PC-9 (cell line): ENCODE measurements at places on chromosomes 1 and 21. TPM values are rescaled to one million over a fixed set of nuclear protein-coding genes. Genes with fewer than 3 reads are reported as not detected.

DNA sequence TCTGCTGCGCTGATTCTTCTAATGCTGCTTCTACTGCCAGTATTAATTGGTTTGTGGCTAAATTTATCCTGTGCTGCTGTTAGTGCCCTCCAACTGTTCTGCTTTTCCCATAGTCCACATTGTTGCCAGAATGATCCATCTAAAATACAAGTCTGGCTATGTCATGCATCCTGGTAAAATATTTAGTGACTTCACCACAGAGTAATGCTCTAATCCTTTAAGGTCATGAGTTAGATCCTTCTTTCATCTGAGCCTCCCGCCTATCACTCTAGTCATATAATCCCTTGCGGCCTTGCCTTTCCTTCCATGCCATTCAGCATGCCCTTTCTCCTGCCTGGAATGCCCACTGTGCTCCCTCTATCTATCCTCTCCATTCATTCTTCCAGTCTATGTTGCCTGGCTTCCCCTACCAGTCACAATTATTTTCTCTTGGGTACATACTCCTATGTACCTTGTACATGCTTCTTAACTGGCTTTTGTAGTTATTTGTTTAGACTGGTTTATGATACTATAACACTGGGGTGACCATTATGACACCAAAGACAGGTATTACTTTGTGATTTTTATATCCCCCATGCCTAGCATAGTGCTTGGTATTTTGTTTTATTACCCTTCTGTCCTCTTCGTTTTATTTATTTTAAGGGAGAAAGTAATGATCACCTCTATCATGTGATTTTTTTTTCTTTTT lies 144.0 kb downstream of the MAGI3 start:
- DNase-seq: no peak

- DNase-seq: peak; percentile 38
Observed at GRCh38 chr1:87329051-87329525, 408 bp downstream of the LMO4 start.

DNA sequence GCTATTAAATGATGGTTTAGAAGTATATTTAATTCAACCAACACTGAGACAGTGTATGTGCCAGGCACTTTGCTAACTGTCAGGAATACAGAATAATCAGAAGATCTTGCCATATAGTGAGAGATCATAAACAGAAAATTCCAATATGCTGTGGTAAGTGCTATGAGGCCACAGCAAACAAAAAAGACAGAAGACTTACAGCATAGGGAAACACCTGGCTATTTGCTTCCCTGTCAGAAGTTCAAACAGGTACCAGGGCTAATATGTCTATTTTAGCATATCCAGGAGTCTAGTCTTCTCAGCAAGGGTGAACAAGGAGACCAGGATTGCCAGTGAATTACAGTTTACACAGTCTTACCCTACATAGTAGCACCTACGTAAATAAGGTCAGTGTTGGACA lies 30.4 kb downstream of the TRIT1 start:
- no peak for DNase-seq

GRCh38 chr1:180278596-180279395 lies 48.7 kb downstream of the LHX4 start:
- no peak for DNase-seq

- DNase-seq: no peak
Observed at GRCh38 chr1:56070601-56071000, 508.8 kb downstream of the PLPP3 start.

SRSF10 gene
- total RNA-seq: 77.3 and 96.2 TPM in 2 replicates

DNA sequence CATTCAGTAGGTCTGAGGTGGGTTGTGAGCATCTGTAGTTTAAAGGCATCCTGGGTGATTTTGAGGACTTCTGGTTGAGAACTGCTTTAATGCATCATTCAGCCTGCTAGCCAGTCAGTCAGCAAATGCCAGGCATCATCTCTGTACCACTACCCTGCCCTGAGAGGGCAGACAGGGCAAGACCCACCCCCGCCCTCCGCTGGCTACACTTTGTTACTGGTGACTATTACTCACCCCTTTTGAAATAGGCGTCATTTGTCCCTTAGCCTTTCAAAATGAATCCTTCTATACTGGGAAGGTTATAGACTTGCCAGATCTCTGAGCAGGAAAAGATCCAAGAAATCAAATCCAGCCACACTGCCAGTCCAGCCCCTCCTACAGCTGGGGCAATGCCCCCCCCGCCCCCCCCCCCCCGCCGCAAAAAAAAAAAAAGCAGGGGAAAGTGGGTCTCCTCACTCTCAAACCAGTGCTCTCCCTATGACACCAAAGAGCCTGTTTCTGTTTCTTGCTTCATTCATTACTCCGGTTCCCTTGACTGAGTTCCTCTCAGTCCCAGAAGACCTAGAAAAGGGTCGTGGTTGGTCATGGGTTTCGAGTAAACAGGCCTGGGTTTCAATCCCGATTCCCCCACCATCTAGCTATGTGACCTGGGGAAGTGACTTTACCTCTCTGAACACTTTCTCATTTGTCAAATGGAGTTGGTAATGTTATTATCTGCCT lies 4.4 kb downstream of the SELENON start:
- DNase-seq: no peak

GIPC2 gene
- 0.20 and 0.30 TPM in 2 replicates for total RNA-seq

FAM163A gene
- total RNA-seq: not detected in 2 replicates

LMX1A gene
- not detected in 2 replicates for total RNA-seq

GPR25 gene
- not detected in 2 replicates for total RNA-seq

DNA sequence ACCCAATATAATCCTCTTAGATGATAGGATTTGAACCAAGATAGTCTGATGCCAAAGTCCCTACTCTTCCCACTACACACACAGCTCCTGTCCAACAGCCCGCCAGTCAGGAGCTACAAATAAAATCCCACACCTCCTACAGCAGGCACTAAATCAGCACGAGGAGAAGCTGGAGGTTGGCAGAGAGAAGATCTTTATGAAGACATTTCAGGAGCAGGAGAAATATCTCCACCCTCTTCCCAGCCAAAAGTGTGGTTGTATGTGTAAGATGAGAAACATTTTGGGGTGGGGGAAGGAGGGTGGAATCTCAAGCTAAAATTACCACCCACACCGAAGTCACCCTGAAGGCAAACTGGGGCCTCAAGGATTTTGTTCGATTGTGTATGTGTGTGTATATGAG lies 54.5 kb downstream of the PLXNA2 start:
- DNase-seq: no peak

NR5A2 gene
- 1.8 and 2.1 TPM in 2 replicates for total RNA-seq

- no peak for DNase-seq
Observed at GRCh38 chr21:41603476-41603875, 95.5 kb upstream of the TMPRSS2 start.

ZBTB8B gene
- total RNA-seq: 0.05 and 0.09 TPM in 2 replicates

FNBP1L gene
- total RNA-seq: 34.1 and 34.3 TPM in 2 replicates

- DNase-seq: no peak
Observed at GRCh38 chr1:110309139-110309538, 30.0 kb upstream of the RBM15 start.
